ENCODE measurements at places on chromosomes 4 and X.

GRCh38 chr4:122898370-122899150 is 23.8 kb downstream of the NUDT6 start:
- peak; percentile 77 for DNase-seq

DNA sequence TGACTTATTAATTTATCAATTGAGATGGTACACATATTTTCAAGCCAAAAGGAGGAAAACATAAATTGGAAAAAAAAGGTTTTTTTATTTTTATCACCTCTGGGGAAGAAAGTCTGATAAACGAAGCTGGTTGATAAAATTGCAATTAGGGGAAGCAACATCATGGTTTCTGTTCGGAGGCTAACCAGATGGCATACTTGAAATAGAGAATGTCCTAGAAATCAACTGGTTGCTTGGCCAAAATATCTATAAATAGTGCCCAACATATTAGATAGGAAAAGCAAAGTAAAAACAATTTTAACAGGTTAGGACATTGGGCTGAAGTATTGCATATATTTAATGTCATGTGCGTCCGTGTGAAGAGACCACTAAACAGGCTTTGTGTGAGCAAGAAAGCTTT is 14.3 kb downstream of the KLKB1 start:
- DNase-seq, result no peak

DNA sequence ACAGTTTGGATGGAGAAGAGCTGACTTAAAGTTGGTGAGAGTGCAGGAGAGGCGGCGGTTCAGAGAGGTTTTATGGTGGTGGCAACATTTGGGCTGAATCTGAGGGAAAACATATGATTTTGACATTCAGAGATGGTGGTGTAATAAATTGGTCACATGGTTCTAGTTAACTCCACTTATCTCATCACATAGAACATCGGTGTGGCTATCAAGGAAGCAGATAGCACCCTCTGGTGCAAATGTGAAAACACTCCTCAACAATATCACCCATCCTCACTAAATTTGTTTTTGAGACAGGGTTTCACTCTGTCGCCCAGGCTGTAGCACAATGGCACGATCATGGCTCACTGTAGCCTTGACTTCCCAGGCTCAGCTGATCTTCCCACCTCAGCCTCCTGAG is 28.8 kb downstream of the SUPT20HL2 start:
- no peak for DNase-seq

DNA sequence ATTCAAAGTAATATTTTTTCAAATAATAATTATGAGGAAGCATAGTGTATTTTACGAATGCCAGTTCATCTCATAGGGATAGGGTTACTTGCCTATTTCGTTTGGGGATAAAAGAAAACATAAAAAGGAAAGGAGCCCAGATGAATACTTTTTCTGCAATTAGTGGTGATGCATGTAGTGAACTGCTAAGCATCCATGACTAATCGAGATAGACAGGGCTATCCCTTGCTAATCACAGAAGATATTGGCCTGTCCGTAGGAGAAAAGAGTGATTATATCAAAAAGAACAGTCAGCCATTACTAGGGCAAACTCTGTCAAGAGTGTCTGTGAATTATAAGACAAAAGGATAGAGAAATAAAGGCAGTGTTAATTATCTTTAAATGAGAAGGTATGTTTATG is 746.1 kb downstream of the C4orf33 start:
- no peak for DNase-seq

- DNase-seq, result no peak
Measured at GRCh38 chrX:27445438-27445837, 17.7 kb downstream of the PPP4R3C start.
